ENCODE measurements at places on chromosomes 3 and 15.

DNA sequence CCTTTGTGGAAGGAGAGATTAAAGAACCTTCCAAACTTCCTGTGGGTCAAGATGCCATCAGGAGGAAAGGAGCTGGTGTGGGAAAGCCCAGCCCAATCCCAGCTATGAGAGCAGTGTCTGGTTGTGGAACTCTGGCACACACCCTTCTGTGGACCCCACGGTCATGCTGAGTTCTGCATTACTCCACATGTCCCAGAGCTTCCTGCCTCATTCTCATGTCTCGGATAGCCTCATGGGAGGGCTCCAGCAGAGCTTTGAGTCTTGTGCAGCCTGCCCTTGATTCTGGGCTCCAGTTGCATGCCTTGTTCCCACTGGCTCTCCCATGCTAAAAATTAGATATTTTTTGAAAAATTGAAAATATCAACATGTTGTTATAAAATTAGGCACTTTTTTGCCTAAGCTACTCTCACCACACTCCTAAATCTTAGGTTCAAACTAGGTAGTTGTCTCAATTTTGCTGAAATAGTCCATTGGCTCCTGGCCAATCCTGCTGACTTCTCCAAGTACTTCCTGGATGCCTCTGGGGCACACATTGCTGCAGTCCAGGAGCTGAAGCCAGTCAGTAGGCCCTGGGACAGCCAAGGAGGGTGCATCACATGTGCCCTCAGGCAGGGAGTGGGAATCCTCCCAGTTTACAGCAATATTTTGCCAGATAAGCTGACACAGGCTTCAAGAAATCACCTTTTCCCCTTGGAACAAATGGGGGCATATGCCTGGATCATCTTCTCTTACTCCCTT is 144.3 kb downstream of the EEFSEC start:
- peak; percentile 54 for DNase-seq

DNA sequence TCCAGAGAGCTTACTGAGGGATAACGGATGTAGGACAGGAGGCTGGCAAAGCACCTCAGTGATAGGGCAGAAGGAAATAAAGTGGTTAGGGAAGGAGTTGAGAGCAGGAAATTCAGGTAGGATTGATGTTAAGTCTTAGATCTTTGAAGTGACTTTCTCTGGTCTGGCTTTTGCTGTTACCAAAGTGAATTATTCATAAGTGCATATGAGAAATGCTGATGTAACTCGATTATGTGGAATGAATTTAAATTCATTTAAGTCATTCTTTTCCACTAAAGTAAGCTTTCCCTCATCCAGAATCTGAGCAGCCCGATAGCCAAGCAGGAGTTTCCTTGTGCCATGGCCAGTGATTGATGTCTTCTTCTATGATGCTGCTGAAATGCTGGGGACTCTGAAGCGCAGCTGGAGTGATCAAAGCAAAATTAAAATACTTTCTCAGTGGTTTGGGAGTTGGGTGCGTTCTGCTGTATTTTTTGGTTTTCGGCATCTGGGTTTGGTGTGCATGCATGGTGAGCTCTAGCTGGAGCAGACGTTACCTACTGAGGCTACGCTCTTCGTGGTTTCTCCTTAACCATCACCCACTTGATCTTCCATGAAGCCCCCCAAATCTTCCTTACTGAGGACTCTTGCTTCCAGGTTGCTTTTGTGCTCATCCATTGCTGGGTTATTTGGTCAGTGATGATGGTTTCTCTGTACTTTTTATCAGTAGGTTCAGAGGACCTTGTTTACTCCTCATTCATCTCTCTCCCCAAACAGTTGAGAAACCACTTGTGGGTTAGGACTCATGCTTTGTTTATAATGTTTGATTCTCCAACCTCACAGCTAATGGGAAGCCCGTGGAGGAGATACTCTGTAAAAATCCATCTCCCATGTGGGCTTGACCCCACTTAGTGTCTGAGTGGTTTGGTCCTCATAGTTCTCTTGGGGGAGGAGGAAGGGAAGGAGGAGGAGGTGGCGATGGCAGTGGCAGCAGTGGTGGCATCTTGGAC is 72.5 kb downstream of the IGF1R start:
- no peak for DNase-seq

DNA sequence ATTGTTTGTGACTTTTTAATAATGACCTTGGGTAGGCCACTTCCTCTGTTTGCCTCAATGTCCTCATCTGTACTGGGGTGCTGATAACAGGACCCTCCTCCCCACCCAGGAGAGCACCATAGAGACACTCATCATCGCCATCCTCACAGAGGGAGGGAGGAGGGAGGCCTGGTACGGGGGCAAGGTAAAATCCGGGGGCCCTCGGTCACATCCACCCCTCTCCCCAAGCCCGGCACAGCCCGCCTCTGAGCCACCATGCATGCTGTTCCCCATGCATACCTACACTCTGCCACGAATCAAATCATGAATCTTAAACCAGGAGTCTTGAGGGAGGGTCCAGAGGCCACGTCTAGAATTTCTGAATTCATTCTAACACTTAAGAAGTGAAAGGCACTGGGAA is 74.9 kb upstream of the IQSEC1 start:
- DNase-seq = no peak

GRCh38 chr15:89504166-89504565 is 7.8 kb upstream of the RHCG start:
- DNase-seq = no peak

DNA sequence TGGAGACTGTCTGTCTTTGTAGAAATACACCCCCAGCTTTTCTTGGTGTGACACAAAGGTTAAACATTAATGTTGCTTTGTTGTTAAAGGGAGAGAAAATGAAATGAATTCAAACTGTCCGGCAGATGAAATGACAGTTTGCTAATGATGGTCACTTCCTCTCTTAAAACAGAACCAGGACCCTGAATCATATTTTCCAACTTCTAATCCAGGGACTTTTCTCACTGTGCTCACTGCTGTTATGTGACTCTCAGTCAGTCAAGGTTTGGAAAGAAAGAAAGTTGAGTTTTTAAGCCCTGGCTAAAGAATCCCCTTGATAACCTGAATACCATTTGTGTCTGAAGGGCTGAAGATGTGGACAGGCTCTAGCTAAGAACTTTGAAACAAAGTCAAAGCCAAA is 215.8 kb downstream of the AGBL1 start:
- DNase-seq = no peak

GRCh38 chr3:25349828-25350724 is 78.0 kb upstream of the RARB start:
- no peak for DNase-seq

GRCh38 chr3:149085828-149086231 is 503 bp downstream of the HLTF start:
- DNase-seq = peak; percentile 41

DNA sequence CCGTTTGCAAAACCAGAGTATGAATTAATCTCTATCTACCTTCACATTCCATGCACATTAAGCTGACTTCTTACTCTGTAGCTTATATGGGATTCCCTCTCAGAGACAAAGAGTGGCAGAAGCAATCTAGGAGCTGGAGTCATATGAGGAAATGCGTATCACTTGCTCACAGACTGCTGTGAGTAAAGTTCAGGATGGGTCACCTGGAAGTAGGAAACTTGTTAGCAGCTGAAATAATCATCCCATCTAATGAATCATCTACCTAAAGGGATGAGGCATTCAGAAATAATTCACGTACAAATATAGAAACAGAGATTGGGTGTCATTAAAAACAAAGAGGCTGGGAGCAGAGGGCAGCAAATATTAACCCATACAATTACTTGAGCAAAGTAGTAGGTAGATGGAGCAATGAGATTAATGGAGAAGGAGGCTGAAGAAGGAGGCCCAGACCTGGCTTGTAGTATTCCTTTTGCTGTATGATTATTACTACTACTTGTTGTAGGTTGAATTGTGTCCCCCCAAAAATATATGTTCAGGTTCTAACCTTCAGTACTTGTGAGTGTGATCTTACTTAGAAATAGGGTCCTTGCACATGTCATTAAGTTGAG is 866.3 kb downstream of the ROBO2 start:
- no peak for DNase-seq

DNA sequence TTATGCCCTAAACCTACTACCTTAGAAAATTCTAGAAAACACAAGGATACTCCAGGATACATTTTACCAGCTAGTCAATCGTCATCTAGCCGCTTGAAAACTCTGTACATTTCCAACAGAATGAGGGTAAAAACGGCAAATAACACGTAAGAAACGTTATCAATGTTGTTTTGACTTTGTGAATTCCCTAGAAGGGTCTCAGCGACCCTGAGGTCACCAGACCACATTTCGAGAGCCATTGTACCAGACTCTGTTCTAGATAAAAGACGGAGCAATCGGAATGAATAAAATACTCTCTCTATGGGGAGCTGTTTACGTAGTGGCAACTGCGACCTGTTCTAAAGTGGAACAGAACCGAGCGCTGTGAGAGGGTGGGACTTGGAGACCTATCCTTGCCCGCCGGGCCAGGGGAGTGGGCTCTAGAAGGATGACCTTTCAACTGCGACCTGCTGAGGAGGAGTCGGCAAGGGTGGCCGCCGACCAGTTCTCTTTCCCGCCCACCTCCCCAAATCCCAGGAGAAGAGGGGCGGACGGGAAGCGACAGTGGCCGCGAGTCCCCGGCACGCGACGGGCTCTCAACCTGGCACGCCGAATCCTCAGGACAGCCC is 778 bp upstream of the AP4E1 start:
- DNase-seq = peak; percentile 41

GRCh38 chr15:61411902-61412510 is 182.9 kb upstream of the RORA start:
- no peak for DNase-seq

GRCh38 chr3:112304611-112305010 is 10.6 kb upstream of the SLC9C1 start:
- DNase-seq = no peak

DNA sequence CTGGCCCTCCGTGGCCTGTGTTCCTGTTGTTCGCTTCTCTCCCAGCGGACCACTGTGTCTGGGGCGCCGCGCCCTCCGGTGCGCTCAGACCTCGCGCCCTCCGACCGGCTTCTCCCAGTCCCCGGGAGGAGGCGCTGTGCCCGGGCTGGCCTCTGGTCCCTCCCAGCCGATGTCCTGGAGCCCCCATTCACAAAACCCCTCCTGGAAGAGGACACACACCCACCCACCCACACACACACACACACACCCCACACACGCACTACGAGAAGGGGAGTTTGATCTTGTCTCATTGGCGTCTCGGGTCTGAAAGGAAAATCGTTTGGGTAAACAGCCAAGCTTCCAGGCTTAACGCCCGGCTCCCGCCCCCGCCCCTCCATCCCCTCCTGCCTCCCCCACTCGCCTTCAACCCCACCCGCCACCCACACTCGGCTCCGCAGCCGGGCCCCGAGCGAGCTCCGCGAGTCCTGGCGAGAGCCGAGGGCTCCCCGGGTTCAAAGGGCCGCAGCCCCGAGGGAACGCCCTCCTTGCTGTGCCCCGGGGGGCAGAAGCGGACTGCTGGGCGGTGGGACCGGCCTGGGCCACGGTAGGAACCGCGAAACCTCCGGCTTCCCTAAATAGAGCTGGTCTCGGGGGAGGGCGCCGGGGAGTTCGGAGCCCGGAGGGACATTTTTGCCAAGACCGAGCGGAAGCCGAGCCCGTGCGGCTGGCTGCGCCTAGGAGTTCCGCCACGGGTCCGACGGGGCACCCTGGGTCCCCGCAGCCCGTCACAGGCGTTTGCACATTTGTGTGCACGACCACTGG is 23.6 kb downstream of the NR2F2 start:
- DNase-seq = peak; percentile 63

DNA sequence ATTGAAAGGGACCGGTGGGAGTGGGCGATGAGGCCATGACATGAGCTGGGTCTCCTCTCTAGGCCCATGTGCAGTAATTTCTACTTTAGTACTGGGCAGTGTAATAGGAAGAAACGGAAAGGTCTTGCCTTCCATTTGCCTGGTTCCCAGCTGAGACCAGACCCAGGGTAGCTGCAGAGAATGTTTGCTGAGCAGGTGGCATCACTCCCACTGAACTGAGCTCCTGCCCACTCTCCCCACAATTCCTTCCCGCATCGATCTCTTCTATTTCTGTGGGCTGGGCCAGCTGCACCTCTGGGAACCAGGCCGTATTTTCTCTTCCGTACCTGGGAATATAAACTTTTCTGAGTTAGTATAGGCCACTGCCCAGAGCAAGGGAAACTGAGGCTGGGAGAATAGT is 15.8 kb downstream of the ESYT3 start:
- no peak for DNase-seq
